ENCODE measurements at places on chromosomes 16 and 17.

DNA sequence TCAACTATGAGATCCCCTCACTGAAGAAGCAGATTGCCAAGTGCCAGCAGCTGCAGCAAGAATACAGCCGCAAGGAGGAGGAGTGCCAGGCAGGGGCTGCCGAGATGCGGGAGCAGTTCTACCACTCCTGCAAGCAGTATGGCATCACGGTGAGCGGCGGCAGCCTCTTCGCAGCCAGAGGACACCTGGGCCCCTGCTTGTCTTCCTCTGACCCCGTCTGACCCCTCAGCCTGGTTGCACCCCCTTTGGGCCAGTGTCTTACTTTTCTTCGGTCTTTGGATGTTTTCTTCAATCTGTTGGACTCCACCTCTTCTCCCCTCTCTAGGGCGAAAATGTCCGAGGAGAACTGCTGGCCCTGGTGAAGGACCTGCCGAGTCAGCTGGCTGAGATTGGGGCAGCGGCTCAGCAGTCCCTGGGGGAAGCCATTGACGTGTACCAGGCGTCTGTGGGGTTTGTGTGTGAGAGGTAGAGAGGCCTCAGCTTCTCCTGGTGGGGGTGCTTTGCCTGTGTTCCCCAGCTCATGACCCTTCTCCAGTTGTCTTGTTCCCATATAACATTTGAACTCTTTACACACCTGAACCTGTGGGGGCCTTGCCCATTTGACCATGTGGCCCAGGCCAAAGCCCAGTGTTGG is 4.4 kb downstream of the CDK5RAP3 start:
- DNase-seq: no peak

- DNase-seq: no peak
These were observed 80.3 kb downstream of the ZNF423 start for GRCh38 chr16:49775581-49775980.

GRCh38 chr16:57551057-57551456 is 8.6 kb downstream of the ADGRG5 start:
- DNase-seq: no peak

GRCh38 chr16:56414366-56414765 is 11.0 kb downstream of the AMFR start:
- DNase-seq: no peak

DNA sequence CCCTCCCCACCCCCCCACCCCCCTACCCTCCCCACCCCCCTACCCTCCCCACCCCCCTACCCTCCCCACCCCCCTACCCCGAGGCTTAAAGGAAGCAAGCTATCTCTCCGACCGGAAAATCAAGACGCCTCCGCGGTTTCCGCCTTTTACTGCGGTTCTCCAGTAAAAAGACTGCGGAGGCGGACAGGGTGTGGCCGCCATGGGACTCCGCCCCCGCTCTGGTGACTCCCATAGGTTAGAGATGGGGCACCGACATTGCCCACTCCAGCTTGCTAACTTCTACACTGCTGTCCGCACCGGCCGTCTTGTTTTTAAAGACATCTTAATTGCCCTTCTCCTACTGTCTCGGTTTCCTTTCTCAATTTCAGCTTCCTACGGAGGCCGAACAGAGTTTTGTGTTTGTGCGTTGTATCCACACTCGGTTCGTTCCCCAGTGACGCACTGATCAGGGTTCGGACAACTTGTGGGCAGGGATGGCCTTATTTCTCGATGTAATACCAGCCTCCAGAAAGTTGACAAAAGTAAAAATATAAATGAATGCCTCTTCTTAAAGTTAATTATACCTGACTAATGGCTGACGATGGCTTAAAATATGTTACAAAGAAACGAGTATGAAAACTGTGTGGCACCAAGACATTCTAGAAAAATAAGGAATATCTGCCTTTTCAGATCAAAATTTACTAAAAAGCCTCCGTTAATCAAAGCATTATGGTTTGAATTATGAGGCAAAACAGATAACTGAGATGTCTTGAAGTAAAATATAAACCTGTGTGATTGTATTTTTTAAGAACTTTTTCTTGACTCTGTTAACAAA is 1.1 kb upstream of the ZNF200 start:
- peak; percentile 52 for DNase-seq

Data from CD4-positive, alpha-beta T cell treated with Interleukin-12 subunit alpha and Interleukin-12 subunit beta, for 1 hour (primary cell).